CD4-positive, alpha-beta T cell treated with Interleukin-10 for 1 hour (primary cell): ENCODE measurements at places on chromosomes 11 and 22.

DNA sequence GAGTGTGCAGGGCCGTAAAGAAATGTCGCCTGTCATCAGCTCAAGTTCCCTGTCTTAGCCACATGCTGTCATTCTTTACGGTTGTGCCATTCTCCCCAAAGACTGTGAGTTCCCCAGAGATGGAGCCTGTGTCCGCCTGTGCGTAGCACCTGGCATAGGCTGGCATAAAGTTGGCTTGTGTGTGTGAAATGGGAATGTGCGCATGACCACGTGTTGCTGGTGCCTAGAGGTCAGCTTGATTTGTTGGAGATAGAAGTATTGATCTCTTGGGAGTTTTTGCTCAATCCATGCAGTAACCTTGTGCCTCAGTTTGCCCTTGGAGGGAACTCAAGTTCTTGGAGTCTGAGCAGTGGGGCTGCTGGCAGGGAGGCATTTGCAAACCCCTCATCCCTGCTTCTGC is 9.4 kb downstream of the CHADL start:
- no peak for DNase-seq

- peak; percentile 19 for DNase-seq
Measured at GRCh38 chr11:122202951-122203456, 87.0 kb upstream of the BLID start.

DNA sequence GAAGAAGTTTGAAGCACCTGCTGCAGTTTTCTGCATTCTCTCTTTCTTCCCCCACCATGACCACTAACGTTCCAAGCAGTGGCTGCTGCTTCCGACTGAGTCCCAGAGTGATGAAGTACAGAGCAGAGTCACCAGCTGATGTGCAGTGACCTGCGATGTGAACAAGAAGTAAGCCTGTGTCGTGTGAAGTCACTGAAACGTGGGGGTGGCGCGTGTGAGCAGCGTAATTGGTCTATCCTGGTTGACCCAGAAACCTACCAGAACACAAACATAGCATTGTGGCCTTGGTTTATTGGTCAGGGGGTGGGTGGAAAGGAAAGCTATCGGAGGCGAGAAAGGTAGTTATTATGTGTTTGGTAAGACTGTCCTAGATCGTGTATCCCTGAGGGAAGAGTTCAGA is 3.5 kb downstream of the KRTAP5-7 start:
- no peak for DNase-seq

GRCh38 chr22:49259839-49260615 is 567.6 kb downstream of the BRD1 start:
- DNase-seq, result no peak

- no peak for DNase-seq
Measured at GRCh38 chr22:21759093-21759492, 23.5 kb upstream of the YPEL1 start.
